MG63 (cell line): ENCODE measurements at places on chromosomes 12 and 14. TPM values are rescaled to one million over a fixed set of nuclear protein-coding genes. Genes with fewer than 3 reads are reported as not detected.

The RPGRIP1 gene
- total RNA-seq, result not detected in 2 replicates

The ZDHHC22 gene
- total RNA-seq, result not detected in 2 replicates

DNA sequence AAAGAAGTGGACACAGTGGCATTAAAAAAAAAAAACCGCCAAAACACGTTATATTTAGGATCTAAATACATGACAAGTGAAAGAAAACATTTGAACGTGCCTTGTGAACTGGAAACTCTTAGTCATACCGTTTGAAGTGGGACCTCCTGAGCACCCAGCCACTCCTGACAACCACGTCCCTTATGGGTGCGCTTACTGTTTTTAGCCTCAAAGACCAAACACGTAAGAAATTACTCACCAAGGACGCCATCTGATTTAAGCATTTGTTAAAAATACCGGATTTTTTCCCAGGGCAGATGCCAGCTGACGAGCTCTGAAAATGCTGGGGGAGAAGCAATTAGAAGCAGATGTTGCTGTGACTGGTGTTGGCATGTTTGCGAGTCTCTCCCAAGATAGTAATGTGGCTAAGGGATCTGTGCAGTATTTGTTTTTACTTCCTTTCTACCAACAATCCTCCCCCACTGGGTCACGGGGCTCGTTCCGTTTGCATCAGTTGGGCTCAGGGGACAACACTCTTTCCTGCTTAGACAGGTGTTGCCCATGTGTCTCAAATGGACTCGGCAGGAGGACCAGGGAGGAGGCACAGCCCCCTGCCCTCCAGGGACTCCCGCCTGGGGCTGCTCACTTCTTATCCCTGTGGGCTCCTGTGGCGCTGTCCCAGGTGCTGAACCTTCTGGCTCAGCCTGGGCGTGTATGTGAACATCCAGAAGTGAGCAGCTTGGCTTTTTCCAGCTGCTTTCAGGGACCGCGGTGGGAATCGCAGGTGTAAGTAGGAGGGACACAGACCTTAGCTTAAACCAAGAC, 101.0 kb downstream of the BEGAIN start:
- peak; percentile 65 for DNase-seq

- DNase-seq, result no peak
These were observed 30.6 kb downstream of the NAV3 start for GRCh38 chr12:77861317-77861716.

The DNAJC22 gene
- 3.1 and 6.5 TPM in 2 replicates for total RNA-seq

GRCh38 chr12:116984098-116984497, 73.3 kb downstream of the FBXW8 start:
- no peak for DNase-seq

The CACNA1C gene
- 1.4 and 37.7 TPM in 2 replicates for total RNA-seq

DNA sequence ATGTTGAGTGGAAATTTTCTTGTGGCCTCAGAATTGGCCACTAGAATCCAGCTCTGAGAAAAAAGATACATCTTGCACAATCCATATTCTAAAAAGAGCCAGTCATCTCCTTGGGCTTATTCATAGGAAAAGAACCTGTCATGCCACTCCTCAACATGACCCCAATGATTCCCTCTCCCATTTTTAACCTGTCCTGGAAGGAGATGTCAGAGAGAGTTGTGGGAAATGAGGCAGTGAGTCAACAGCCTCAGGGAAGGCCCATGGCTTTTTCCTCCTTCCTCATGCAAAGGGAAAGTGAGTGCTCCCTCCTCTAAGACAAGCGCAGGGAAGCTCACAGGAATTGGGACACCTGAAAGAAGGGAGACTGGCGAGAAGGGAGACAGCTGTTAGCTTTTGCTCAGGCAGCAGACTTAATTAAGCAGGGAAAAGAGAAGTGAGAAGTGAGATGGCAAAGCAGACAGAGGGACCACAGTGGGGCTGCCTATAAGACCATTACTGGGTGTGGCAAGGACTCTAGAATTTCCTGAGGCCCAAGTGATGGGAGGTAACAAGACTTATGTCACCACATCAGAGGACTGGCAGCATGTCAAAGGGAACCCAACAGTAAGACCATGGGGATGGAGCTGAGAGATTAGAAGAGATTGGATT, 10.2 kb upstream of the DHRS7 start:
- no peak for DNase-seq

The TEX52 gene
- total RNA-seq, result not detected in 2 replicates

- no peak for DNase-seq
These were observed 76.6 kb downstream of the RPL10L start for GRCh38 chr14:46574978-46575375.

GRCh38 chr14:42224053-42224888, 617.6 kb downstream of the LRFN5 start:
- peak; percentile 51 for DNase-seq

GRCh38 chr12:54140588-54141388, 48.0 kb downstream of the SMUG1 start:
- DNase-seq, result no peak
